Activated CD4-positive, alpha-beta T cell treated with anti-CD3 and anti-CD28 coated beads, Interleukin-2, amount 10 ng/mL, durations not matched to agents 7 days and 5 days (primary cell): ENCODE measurements at places on chromosomes 12 and 14. TPM values are rescaled to one million over a fixed set of nuclear protein-coding genes. Genes with fewer than 3 reads are reported as not detected.

DNA sequence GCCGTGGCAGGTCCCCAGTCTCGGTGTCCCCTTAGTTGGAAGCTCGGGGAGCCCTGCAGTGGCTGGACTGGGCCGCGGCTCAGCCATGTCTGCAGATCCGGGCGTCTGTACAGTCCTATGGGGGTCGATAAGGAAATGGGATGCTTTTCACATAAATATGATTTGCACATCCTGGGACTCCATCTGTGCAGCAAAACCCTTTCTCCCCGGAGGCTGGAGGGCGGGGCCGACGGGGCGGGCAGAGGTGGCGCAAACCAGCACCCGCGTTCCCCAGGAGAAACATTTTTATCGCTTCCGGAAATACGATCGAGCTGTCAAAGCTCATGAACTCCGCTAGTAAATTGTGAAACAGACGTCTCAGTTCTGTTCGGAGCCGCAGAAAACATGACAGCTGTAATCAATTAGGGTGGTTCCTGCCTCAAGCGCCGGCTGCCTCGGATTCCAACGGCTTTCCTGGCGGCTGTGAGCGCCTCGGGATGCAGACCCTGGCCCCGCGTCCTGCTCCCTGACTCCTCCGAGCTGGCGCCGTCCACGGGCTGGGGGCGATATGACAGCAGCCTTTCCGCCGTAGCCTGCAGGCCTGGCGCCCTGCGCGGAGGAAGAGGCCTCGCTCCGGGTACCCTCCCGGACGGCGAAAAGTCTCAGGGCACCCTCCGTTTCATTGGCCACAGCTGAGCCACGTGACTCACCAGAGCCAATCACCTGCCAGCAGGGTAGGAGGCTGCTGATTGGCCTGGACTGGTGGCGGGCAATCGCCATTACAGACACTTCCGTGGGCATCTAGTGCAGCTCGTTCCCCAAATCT, 23.0 kb downstream of the DIO3 start:
- H3K4me1 ChIP-seq = no peaks in the 10 kb centered on the region
- no peak overlapping the region for H3K4me3 ChIP-seq
- no peaks in the 10 kb centered on the region for H3K36me3 ChIP-seq

ZFYVE21 gene
- 16.9 TPM for total RNA-seq

- H3K36me3 ChIP-seq = no peaks in the 10 kb centered on the region
- no peak for DNase-seq
- H3K4me3 ChIP-seq = no peak overlapping the region
- no peak overlapping the region for H3K27ac ChIP-seq
Observed at GRCh38 chr12:104222976-104223375, 7.4 kb downstream of the TXNRD1 start.

DNA sequence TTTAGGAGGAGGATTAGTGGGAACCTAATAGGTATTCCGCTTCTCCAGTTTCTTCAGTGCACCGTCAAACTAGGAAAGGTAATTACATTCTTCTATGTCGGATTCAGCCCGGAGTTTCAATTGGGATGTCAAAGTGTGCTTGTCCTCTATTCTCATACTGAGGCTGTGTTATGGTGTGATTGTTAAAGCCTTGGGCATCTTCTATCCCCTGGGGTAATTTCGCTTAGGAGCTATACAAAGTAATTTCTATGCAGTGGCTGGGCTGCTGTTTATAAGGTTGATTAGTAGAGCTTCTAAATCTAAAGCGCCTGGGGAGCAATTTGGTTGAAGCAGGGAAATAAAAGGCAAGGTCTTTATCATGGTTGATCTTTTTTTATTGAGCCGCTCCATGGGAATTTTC, 399.6 kb downstream of the ZFP36L1 start:
- no peak overlapping the region for H3K27ac ChIP-seq
- H3K4me3 ChIP-seq = no peak overlapping the region
- no peaks in the 10 kb centered on the region for H3K27me3 ChIP-seq
- H3K36me3 ChIP-seq = no peaks in the 10 kb centered on the region
- DNase-seq = no peak

POTEG gene
- total RNA-seq = not detected

- H3K27ac ChIP-seq = no peak overlapping the region
- no peaks in the 10 kb centered on the region for H3K36me3 ChIP-seq
- H3K4me1 ChIP-seq = no peaks in the 10 kb centered on the region
- H3K27me3 ChIP-seq = no peaks in the 10 kb centered on the region
- no peak overlapping the region for H3K4me3 ChIP-seq
Observed at GRCh38 chr14:84127495-84127894, 1402.4 kb upstream of the FLRT2 start.

DNA sequence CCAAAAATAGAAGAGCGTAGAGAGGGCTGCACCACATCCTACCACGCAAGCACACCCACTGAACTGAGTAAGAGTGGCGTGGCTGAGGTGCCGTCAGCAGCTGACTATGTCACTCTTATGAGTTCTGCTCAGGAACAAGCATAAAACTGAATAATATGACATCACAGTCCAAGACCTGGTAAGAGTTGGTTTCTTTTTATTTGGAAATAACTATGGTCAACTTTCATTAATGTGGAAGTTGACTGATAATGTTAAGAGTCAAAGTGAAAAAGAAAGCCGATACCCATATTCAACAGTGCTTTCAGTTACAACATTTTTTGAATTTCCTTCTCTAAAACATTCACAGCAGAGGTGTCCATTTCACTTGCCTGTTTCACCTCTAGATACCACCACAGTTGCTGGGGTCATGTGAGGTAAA, 44.6 kb downstream of the GNS start:
- no peaks in the 10 kb centered on the region for H3K27me3 ChIP-seq
- peaks cover 57% of the 10 kb centered on the region for H3K36me3 ChIP-seq
- H3K27ac ChIP-seq = peak overlapping the region; percentile 43
- no peak overlapping the region for H3K4me3 ChIP-seq
